Stimulated activated CD8-positive, alpha-beta memory T cell treated with anti-CD3 and anti-CD28 coated beads, Interleukin-15, amount 100 ng/mL, for 1 hour (primary cell): ENCODE measurements at places on chromosomes 16 and 17.
A peak's percentile ranks its signal among the peaks of the same experiment; 100 is the strongest.

GRCh38 chr17:50029185-50029584 is 26.7 kb upstream of the ITGA3 start:
- no peak for DNase-seq

- no peak for DNase-seq
Measured at GRCh38 chr17:79977161-79977631, 58.5 kb downstream of the TBC1D16 start.

DNA sequence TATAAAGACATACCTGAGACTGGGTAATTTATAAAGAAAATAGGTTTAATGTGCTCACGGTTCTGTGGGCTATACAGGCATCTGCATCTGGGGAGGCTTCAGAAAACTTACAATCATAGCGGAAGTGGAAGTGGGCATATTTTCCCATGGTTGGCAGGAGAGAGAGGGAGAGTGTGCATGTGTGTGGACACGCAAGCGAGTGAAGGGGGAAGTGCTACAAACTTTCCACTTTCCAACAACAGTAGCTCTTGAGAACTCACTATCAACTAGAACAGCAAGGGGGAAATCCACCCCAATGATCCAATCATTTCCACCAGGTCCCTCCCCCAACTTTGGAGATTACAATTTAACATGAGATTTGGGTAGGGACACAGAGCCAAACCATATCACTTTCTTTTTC is 11.1 kb downstream of the TAOK1 start:
- DNase-seq = no peak

GRCh38 chr17:75370286-75370915 is 35.1 kb downstream of the GRB2 start:
- no peak for DNase-seq

DNA sequence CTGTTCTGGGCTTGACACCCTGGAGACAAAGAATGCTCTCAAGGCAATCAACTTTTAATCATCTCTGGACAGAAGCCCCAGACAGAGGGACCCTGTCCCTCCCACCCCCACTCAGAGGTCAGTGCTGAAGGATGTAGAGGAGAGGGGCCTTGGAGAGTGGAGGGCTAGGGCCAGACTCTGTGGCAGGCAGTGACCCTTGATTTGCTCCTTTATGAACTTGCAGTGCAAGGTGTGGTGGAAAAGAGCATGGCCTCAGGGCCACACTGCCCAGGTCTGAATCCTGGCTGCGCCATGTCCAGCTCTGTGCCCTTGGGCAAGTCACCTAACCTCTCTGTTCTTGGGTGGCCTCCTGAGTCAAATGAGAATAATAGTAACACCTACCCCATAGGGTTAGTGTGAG is 134.3 kb downstream of the TMEM132E start:
- DNase-seq = no peak

DNA sequence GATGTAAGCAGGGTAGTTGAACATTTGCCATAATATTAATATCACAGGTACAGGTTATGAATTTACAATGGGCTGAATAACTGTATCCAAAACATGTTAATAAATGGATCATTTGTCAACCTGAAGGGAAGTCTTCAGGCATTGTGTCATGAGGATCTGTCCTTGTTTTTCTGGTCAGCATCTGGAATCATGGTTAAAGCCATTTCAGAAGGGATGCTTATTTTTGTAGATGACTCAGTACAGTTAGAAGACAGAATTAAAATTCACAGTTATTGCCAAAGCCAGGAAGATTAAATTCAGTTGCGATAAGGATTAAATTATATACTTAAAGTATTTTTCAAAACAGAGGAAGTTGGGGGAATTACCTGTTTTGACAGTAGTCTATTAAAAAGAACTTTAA is 8.0 kb downstream of the PSMD11 start:
- DNase-seq = no peak

GRCh38 chr17:77404812-77405581 is 264.2 kb downstream of the SEC14L1 start:
- peak; percentile 72 for DNase-seq

DNA sequence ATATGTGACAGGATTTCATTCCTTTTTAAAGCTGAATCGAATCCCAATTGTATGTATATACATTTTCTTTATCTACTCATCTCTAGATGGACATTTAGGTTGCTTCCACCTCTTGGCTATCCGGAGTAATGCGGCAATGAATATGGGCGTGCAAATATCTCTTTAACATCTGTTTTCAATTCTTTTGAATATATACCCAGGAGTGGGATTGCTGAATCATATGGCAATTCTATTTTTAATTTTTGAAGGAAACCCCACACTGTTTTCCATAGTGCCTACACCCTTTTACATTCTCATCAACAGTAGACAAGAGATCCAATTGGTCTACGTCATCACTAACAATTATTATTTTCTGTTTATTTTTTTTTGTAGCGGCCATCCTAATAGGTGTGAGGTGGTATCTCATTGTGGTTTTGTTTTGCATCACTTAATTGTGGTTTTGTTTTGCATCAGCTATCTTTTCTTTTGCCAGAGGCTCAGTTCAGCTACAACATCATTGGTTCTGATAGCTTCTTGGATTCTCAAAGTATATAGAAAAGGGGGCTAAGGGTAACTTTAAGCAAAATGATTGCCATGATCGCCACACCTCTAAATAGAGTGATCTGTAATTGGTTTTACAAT is 25.6 kb upstream of the MAP2K6 start:
- no peak for DNase-seq

GRCh38 chr17:47785538-47786123 is 36.0 kb downstream of the OSBPL7 start:
- no peak for DNase-seq

DNA sequence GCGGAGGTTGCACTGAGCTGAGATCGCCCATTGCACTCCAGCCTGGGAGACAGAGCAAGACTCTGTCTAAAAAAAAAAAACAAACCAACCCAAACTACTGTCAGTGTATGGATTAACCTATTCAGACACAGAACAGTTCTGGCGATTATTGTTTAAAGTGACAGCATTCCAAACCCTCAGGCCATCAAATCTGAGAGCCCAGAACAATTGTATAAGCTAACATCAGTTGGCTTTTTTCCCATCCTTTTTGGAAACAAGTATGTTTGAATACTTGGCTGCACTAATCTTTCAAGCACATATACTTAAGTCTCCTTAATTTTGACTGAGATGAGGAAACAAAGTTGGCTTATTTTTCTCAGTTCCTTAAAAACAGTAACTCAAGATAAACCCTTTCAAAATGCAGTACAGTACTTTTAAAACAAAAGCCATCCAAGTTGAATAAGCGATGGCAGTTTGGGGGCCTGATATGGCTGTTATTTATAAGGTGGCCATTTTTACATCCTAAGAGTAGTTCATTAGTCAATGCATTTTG is 1.4 kb downstream of the ZSWIM7 start:
- DNase-seq = no peak
